ENCODE measurements at places on chromosomes 11 and 22.

DNA sequence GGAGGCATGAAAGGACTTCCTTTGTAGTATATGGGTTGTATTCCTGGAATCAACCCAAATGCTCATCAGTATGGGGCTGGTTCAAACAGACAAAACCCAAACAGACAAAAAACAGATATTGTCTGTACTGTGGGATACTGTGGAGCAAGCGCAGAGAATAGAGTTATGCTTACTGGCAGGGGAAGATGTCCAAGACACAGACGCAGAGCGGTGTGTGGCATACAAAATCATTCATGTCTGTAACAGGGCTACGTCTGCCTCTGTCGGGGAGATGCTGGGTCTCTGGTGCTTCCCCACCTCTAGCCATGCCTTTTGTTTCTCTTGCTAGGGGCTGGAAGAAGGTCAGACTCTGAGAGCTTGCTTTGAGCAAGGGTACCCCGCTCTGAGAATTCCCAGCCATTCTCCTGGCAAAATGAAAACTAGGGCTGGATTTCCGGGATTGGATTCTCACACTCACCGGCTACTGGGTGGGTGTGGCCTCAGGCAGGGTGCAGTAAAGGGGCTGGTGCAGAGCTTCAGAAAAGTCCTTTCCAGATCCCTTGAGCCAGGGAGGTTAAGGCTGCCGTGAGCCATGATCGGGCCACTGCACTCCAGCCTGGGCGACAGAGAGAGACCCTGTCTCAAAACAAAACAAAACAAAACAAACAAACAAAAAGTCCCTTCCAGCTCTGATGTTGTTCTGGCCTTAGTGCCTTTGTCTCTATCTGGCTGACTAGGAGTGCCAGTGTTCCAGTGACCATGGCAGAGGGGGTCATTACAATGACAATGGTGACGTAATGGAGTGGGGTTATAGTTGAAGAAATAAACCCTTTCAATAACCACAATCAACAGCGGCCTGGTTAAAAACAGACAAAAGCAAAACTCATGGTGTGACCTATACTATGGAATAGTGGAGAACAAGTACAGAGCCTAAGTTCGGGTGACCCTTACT is 2.9 kb upstream of the ABCC8 start:
- DNase-seq, result no peak

GRCh38 chr11:134657631-134658030 is 245.6 kb upstream of the B3GAT1 start:
- no peak for DNase-seq

DNA sequence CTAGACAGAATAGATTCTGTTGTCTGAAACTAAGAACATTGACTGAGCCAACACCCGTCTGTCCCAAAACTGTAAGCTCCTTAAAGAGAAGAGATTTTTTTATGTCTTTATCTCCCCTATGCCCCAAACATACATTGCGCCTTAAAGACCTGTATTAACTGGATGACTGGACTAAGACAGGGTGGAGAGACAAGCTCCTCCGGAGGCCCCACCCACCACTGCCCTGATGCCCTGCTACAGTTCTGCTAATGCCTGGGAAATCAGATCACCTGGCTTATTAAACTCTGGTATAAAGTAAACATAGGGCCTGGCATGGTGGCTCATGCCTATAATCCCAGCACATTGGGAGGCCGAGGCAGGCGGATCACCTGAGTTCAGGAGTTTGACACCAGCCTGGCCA is 203.7 kb downstream of the TENM4 start:
- DNase-seq, result no peak

- DNase-seq, result no peak
Observed at GRCh38 chr11:8671651-8672062, 10.8 kb downstream of the TRIM66 start.

GRCh38 chr22:37428649-37429586 is 1.6 kb upstream of the ELFN2 start:
- DNase-seq, result peak; percentile 88

DNA sequence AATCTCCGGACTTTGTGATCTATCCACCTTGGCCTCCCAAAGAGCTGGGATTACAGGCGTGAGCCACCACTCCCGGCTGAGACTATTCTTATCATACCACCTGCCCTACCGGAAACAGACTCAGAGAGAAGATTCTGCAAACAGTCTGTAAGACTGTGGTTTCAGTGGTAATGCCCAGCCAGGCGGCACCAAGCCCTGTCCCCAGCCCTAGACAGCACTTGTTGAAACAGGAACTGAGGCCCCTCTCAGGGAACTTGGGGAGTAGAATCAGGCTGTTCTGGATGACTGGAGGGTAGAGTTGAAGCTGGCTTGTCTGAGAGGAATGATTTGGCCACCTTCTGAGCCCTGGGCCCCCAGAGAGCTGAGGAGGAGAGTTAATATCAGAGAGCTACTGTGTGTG is 1.3 kb upstream of the INSC start:
- peak; percentile 39 for DNase-seq

- DNase-seq, result no peak
Observed at GRCh38 chr11:64223001-64223651, 2.9 kb downstream of the TRPT1 start.

GRCh38 chr11:115775846-115776245 is 271.6 kb upstream of the CADM1 start:
- no peak for DNase-seq

- no peak for DNase-seq
Observed at GRCh38 chr11:32831221-32831620, 1.5 kb downstream of the PRRG4 start.

- DNase-seq, result no peak
Observed at GRCh38 chr22:38441620-38442287, 13.2 kb downstream of the KCNJ4 start.
